GM13977 (cell line): ENCODE measurements at places on chromosomes 11 and 22.

DNA sequence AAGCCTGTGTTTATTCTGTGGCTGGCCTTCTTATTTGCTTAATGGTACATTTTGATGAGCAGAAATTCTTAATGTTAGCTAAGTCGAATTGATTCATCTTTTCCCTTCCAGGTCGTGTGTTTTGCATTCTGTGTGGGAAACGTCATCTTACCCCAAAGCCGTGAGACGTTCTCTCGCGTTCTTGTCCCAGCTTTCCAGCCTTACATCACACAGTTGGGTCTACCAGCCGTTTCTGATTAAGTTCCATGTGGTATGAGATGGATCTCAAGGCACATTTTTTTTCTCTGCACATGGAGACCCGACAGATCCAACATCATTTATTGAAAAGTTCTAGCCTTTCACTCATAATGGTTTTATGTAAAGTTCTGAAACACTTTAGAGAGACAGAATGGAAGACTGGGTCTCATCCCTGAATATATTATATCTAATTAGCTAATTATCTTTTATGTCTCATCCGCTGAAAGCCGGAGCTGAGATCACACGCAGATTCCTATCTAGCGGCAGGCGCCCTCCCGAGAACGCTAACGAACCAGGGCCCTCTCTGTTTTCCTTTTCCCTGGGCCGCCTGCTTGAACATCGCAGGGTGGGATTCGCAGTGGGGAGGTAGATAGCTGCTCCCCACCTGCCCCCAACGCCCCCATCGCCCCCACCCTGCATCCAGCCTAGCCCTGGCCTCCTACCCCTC lies 1162.2 kb downstream of the BRD1 start:
- no peak for DNase-seq

GRCh38 chr22:42317008-42317407 lies 46.6 kb upstream of the TCF20 start:
- no peak for DNase-seq

DNA sequence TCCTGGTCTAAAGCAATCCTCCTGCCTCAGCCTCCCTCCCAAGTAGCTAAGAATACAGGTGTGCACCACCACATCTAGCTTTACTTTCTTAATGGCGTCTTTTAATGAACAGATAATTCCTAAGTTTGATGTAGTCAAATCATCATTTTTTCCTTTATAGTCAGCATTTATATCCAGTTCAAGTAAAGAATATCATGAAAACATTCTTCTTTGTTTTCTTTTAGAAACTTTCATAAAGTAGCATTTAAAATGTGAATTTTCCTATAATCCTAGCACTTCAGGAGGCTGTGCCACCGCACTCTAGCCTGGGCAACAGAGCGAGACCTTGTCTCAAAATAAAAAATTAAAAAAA lies 61.6 kb downstream of the RBFOX2 start:
- no peak for DNase-seq

DNA sequence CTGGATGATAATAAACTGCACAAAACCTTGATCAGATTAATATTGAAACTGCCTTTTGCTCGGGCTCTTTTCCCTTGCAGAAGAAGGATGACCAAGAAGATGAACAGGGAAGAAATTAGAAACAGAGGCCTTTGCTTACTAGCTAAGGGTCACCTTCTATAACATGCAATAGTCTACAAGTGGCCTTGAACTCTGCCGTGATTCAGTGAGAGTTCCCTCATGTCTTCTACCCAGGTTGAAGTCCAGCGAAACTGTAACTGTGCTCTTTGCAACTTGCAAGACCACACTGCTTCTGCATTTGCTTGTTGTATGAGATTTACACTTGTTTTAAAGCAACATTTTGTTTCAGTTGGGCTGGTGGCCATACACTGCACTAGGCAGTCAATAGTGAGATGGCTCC lies 108.4 kb downstream of the IGLL1 start:
- DNase-seq = no peak

DNA sequence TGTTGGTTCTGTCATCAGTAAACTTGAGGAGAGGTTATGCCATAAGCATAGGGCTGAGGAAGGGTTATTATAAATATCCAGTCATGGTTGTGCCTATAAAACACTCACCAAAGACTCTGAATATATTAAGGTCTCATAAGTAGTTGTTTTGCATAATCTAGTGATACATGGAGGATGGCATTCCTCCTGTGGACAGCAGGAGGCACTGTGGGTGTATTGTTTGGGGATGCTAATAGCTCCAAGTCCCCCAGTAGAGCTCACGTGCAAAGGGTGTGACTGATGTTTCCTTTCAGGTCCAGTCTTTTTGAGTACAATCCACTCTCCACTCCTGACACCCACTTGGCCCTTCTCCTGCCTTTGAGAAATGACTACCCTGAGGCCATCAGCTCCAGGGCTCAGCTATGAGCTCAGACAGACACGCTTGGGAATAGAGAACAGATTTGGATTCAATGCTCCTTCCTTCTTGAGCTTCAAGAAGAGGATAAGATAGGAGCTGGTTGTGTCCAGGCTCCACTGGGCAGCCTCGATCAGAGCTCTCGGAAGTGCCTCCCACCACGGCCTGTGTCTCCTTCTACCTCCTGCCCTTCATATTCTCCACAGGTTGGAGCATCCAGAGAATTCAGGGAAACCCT lies 85.2 kb upstream of the IGLL5 start:
- peak; percentile 40 for DNase-seq

- DNase-seq = no peak
Measured at GRCh38 chr11:47960015-47960414, 20.3 kb upstream of the PTPRJ start.

- no peak for DNase-seq
Measured at GRCh38 chr11:64222651-64223000, 3.4 kb downstream of the TRPT1 start.

DNA sequence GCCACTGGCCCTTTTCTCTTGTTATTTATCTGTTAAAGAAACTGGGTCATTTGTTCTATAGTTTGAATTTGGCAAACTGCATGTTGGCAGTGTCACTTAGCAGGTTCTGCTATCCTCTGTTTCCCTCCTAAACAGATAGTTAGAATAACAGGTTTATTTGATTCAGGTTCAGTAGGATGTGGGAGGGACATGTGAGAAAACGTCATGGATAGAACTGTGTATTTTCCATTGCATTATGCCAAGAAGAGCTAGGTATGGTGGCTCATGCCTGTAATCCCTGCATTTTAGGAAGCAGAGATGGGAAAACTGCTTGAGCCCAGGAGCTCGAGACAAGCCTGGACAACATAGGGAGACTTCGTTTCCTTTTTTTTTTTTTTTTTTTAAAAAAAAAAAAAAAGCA lies 24.3 kb downstream of the PATL1 start:
- no peak for DNase-seq

GRCh38 chr11:123653483-123653826 lies 969 bp downstream of the SCN3B start:
- no peak for DNase-seq

DNA sequence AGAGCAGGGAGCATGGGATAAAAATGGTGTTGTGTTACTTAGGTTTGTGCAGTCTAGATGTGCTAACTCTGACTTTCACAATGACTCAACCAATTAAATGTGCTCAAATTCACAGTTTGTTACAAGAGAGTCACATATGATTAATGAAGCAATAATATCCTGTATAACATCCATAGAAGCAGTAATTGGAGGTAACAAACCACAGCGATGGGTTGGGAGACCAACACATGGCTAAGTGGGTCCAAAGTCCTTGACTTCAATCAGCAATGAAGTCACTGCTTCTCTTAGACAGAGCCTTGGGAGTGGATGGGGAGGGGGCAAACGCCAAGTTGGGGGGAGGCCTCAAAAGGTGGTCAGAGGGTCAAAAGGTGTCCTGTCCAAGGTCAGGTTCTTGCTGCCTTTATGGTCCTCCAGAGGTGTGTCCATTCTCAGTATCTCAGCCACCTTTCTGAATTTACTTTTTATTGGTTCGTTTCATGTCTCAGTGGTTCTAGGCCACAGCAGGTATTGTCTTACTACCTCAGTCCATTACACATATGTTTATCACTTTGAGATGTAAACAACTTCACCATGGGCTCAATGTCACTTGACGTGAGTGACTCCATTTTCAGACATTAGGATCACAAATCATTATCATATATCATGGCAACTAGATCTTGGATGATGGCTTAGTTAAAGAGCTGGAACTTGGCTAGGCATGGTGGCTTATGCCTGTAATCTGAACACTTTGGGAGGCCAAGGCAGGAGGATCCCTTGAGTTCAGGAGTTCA lies 32.4 kb downstream of the SLN start:
- DNase-seq = no peak

- no peak for DNase-seq
Measured at GRCh38 chr11:82855616-82856015, 44.6 kb downstream of the PRCP start.

- no peak for DNase-seq
Measured at GRCh38 chr11:10857459-10857708, 469 bp downstream of the ZBED5 start.

GRCh38 chr11:103773537-103773936 lies 262.9 kb upstream of the DDI1 start:
- no peak for DNase-seq

- DNase-seq = no peak
Measured at GRCh38 chr11:130798280-130798679, 118.0 kb downstream of the SNX19 start.

- no peak for DNase-seq
Measured at GRCh38 chr11:123797541-123797940, 8.6 kb downstream of the OR6M1 start.
